ENCODE measurements at places on chromosomes 7 and 10.

DNA sequence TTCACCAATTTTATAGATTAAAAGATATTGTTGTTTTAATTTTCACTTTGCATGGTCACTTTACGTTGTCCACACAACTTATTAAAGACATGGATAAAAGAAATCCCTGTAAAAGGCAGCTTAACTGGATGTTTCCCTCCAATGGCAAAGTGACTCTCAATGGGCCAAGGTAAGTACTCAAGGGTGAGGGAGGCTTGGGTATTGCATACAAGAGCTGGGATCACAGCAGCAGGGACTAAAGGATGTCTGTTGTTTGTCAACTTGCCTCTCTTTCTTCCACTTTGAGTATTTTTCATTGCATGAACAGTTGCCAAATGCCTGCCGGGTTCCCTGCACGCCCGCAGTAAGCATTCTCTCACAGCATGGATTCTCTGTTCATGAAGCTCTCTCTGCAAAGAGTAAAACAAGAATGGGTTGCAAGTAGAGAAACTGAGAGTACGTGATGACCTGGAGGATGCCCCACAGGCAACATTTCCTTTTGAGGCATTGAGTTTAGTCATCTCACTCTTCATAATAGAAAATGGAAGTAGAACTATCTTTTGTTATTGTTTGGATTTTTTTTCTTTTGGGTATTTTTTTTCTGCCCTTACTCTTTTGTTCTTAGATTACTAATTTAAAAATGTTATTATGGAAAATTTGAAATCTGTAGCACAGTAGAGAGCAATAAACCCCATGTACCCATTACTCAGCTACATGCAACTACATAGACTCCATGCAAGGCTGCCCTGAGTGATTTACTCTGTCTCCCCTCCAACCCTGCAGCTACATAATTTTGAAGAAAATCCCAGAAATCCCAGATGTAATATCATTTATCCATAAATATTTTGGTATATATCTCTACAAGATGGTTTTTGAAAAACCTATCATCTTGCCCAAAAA, 26.3 kb downstream of the GPR141 start:
- peak; percentile 63 for DNase-seq
- H3K36me3 ChIP-seq: no peaks in the 10 kb centered on the region
- peaks cover 3% of the 10 kb centered on the region for H3K4me1 ChIP-seq
- no peak overlapping the region for H3K27ac ChIP-seq

DNA sequence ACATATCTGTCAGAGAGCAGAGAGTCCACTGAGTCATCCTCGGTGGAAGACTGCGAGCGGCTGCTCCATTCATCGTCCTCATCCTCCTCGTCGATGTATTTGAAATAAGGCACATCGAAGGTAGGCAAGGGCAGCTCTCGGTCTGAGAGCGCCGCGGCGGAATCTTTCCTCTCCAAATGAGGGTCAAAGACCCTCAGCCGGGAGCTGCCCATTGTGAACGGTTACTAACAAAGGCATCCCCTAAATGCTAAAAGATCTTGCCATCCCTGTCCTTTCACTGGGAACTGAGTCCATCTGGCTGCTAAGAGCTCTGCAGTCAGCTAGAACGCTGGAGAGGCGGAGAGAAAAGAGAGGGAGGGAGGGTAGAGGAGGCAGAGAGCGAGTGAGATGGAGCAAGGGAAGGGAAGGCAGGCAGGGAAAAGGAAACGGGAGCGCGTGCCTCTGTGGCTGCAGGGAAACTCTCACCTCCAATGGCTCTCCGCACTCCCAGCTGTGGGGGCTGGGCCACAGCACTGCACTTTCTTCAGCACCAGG, 163.4 kb downstream of the RAPGEF5 start:
- peaks cover 10% of the 10 kb centered on the region for H3K27me3 ChIP-seq
- no peaks in the 10 kb centered on the region for H3K36me3 ChIP-seq
- H3K4me3 ChIP-seq: no peak overlapping the region
- DNase-seq: no peak

GRCh38 chr10:16231734-16232435, 204.9 kb upstream of the PTER start:
- H3K27me3 ChIP-seq: no peaks in the 10 kb centered on the region
- H3K36me3 ChIP-seq: no peaks in the 10 kb centered on the region
- H3K4me1 ChIP-seq: no peaks in the 10 kb centered on the region

DNA sequence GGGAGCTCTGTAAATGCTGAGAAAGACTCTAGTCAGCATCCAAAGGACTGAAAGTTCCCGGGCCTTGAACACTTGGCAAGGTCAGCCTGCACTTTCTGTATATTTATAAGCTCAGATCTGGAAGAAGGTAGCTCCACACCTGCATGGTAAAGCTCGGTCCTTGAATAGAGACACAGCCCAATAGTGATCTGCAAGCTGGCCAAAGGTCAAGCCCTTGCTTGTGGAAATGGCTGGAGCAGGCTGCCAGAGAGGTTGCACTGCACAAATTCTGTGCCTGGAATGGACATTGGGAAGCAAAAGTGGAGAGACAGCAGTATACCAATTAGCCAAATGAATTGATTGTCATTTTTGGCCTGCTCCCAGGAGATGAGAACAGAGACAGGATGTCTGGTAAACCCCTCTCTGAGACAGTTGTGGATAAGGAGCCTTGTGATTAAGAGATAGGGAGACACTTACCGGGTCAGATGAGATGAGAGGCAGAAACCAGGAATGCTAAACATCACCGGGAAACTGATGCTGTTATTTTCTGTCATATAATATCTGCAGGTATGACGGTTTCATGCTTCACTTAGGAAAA, 8.0 kb upstream of the FRA10AC1 start:
- H3K27ac ChIP-seq: no peak overlapping the region
- no peaks in the 10 kb centered on the region for H3K27me3 ChIP-seq
- no peak for DNase-seq

- H3K36me3 ChIP-seq: no peaks in the 10 kb centered on the region
- no peaks in the 10 kb centered on the region for H3K27me3 ChIP-seq
- H3K4me1 ChIP-seq: no peaks in the 10 kb centered on the region
- H3K4me3 ChIP-seq: no peak overlapping the region
- no peak overlapping the region for H3K27ac ChIP-seq
Observed at GRCh38 chr10:64086083-64086767, 565.0 kb downstream of the REEP3 start.

DNA sequence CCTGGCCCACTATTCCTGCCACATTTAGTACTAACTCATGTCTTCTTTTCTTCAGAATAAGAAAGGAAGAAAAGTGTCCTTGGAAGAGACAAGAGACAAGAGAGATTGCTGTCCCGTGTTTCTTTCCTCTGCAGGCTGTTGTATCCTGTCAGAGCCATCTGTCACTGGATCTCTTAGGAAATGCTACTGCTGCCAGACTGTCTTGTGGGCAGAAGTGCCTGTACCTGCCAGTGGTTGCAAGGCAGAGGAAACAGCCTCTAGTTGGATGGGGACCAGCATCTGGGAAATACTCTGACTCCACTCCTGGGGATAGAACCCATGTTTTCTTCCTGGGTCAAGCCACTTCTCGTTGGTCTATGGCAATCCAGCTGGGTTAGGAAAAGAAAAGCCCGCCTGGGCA, 16.7 kb upstream of the MAP3K8 start:
- H3K27ac ChIP-seq: peak overlapping the region; percentile 32
- no peak for DNase-seq
- no peaks in the 10 kb centered on the region for H3K27me3 ChIP-seq
- no peak overlapping the region for H3K4me3 ChIP-seq
- no peaks in the 10 kb centered on the region for H3K36me3 ChIP-seq

- DNase-seq: no peak
- no peaks in the 10 kb centered on the region for H3K36me3 ChIP-seq
- H3K4me3 ChIP-seq: no peak overlapping the region
Observed at GRCh38 chr10:11036424-11037011, 18.8 kb downstream of the CELF2 start.

DNA sequence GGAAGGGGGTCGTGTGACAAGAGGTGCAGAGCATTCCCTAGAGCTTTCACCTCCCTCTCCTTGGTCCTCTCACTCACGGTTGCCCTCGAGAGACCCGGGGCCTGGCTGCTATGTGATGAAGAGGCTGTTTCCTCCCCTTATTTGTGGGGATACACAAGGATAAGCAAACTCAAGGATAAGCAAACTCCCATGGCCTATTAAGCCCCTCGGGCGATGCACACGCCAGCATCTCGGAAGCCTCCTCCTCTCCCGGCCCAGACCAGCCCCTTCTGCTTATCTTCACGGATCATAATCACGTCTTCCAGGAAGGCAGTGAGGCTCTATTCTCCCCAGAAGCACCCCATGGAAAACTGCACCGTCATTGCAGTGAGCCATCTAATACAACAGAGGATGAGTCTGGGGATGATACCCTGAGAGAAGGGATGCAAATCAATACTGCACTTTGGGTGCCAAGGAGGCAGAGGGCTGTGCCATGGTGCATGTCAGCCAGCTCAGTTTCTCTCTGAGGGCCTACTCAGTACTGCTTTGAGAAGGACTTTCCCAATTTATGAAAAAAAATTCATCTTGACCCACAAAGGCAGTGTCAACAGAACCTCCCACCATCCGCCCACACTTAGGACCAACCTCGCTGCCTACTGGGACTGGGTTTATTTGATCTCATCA, 22.2 kb downstream of the TMEM273 start:
- peak overlapping the region; percentile 87 for H3K27ac ChIP-seq
- H3K36me3 ChIP-seq: peaks cover 4% of the 10 kb centered on the region
- H3K4me1 ChIP-seq: peaks cover 27% of the 10 kb centered on the region
- peak overlapping the region; percentile 26 for H3K4me3 ChIP-seq
- no peak for DNase-seq
- no peaks in the 10 kb centered on the region for H3K27me3 ChIP-seq

Measured in activated CD4-positive, alpha-beta T cell treated with anti-CD3 and anti-CD28 coated beads, Interleukin-2, amount 10 ng/mL, durations not matched to agents 24 days and 14 days (primary cell).